Smooth muscle cell of the coronary artery (primary cell): ENCODE measurements at places on chromosomes 4 and X. TPM values are rescaled to one million over a fixed set of nuclear protein-coding genes. Genes with fewer than 3 reads are reported as not detected.

GABRG1 gene
- not detected in 2 replicates for total RNA-seq

CCDC160 gene
- total RNA-seq: not detected in 2 replicates

AKAP14 gene
- not detected in 2 replicates for total RNA-seq

FOXR2 gene
- total RNA-seq: not detected in 2 replicates

TKTL2 gene
- not detected in 2 replicates for total RNA-seq

SEC24B gene
- total RNA-seq: 8.9 and 9.2 TPM in 2 replicates

COL4A5 gene
- total RNA-seq: 4.4 and 62.7 TPM in 2 replicates

NAP1L5 gene
- total RNA-seq: 7.5 and 7.6 TPM in 2 replicates

OCIAD1 gene
- 74.2 and 76.6 TPM in 2 replicates for total RNA-seq

PLAC1 gene
- total RNA-seq: not detected in 2 replicates

FGFBP1 gene
- not detected in 2 replicates for total RNA-seq

PPAT gene
- total RNA-seq: 9.9 and 13.1 TPM in 2 replicates

ENPP6 gene
- total RNA-seq: not detected in 2 replicates

LIN54 gene
- 8.8 and 9.6 TPM in 2 replicates for total RNA-seq

ALPK1 gene
- 11.6 and 14.6 TPM in 2 replicates for total RNA-seq

STS gene
- 1.4 and 4.7 TPM in 2 replicates for total RNA-seq

FGF13 gene
- under 0.01 and 6.2 TPM in 2 replicates for total RNA-seq

PDE5A gene
- total RNA-seq: 2.7 and 42.3 TPM in 2 replicates

NR3C2 gene
- 0.75 and 1.5 TPM in 2 replicates for total RNA-seq

DOK7 gene
- total RNA-seq: 0.08 TPM in 1 of 2 replicates, not detected in the other

CSAG3 gene
- not detected in 2 replicates for total RNA-seq

NPNT gene
- total RNA-seq: 1.1 TPM in 1 of 2 replicates, not detected in the other

KLHL34 gene
- not detected in 2 replicates for total RNA-seq

S100P gene
- total RNA-seq: not detected in 2 replicates

CXCL6 gene
- total RNA-seq: 0.47 and 8.2 TPM in 2 replicates

APLN gene
- total RNA-seq: 0.83 and 24.2 TPM in 2 replicates

F9 gene
- total RNA-seq: not detected in 2 replicates
